LoVo (cell line): ENCODE measurements at places on chromosomes 3 and 15.

DNA sequence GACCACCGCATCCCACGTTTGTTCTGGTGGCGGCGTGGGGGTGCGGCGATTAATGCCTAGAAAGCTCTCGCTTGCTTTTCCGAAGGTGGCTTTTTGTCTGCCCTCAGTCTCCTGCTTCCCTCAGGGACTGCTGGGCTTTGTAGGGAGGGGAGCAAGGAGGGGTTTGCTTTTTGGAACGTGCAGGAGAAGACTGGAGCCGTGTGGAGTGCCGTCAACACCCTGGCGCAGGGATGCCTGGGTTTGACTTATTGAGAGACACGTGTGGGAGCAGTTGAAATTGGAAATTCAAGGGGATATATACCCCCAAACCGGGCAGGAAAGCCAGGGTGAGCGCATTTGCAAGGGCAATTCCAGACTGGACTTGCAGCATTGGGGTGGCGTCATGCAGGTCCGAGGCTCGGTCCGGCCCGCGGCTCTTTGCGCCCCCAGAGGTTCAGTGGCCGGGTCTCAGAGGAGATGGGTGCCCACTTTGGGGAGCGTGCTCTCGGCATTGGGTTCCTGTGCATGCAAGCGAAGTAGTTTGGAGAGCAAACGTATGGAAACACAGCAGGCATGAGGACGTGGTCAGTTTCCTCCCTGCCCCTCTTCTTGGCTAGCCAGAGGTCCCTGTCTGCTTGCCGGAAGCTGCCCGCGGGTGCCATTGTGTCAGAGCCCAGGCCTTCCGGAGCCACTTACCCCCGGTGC, 2.1 kb downstream of the EPHB1 start:
- no peak for DNase-seq

DNA sequence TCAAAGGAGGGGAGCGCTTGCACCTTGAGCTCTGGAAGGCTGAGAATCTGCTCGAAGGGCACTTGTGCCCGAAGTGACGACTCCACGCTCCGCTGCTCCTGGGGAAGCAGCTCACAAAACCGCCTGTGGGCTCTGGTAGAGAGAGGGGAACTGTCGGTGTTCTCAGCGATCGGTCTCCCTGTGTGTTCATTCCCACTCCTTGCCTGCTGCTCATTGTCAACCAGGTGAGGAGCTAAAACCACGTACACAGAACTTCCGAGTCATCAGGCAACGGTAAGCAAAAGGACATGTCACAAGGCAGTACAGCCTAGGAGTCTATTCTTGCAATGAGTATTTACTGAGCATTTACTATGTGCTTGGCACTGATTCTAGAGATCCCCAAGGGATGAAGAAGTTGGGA, 1.5 kb downstream of the CIB1 start:
- DNase-seq, result no peak

DNA sequence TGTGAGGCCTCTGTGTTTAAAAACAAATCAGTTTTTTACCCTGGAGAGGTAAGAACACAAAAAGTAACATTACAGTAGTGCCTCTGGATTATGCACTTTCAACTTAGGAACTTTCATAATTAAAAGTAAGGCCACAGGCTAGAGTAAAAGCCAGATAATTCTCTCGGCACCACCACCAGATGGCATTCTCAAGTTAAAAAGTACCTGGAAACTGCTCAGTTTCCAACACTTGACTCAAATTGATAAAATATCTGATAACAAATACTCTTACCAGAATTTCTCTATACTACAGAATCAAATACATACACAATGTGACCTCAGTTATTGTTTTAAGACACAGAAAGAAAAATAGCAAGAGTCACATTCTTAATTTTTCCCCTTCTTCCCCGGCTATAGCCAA, 19.9 kb downstream of the SPICE1 start:
- peak; percentile 37 for DNase-seq

DNA sequence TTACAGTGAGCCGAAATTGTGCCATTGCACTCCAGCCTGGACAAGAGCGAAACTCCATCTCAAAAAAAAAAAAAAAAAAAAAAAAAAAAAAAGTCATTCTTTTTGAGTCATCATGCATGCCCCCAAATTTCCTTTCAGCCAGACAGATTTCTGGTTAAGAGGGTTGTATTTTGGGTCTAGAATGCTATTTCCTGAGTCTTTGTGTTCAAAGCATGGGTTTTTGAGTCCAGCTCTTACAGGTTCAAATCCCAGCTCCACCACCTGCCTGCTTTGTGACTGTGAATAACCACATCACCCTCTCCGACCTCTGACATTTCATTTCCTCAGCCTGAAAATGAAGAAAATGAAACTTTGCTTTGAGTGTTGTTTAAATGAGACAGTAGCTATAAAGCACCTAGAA, 9.3 kb upstream of the C15orf61 start:
- no peak for DNase-seq

DNA sequence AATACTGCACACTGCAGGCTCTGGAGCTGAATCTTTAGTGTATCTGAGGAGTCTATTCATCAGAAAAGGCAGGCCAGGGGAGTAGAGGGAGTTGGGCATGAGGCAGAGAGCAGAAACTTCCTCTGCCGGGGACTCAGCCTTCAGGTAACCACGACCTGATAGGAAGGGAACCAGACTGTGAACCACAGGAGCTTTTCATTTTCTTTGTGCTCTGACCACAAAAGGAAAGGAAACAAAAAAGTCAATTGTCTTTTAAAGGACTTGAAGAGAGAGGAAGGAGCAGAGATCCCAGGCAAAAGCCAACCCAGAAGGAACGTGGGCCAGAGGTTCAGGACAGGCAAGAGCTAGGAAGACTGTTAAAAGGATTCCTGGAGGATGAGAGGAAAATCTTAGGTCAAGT, 573.3 kb downstream of the EPHB1 start:
- DNase-seq, result no peak

- no peak for DNase-seq
Measured at GRCh38 chr3:183013856-183014255, 33.5 kb upstream of the DCUN1D1 start.

GRCh38 chr3:10942690-10943205, 49.8 kb upstream of the SLC6A1 start:
- no peak for DNase-seq
